NCI-H187 (cell line): ENCODE measurements at places on chromosomes 2 and 18.

- DNase-seq: no peak
These were observed 3.2 kb downstream of the FARSB start for GRCh38 chr2:222652491-222653255.

DNA sequence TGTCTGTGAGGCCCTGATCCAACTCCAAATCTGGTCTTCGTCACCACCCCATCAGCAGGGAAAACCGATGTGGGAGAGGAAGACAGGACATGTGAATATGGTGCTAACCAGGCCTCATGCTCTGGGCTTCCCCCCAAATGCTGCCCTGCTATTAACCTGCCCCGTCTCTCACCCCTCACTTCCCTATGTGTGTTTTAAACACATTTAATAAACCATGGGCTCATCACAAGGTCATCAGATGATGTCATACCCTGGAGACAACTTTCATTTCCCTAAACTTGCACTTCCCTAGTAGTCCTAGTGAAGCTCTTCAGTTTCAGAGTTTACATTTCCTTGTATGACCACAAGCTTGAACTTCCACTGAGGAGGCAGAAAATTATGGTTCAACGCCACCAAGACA lies 49.9 kb downstream of the CD8B2 start:
- DNase-seq: no peak

DNA sequence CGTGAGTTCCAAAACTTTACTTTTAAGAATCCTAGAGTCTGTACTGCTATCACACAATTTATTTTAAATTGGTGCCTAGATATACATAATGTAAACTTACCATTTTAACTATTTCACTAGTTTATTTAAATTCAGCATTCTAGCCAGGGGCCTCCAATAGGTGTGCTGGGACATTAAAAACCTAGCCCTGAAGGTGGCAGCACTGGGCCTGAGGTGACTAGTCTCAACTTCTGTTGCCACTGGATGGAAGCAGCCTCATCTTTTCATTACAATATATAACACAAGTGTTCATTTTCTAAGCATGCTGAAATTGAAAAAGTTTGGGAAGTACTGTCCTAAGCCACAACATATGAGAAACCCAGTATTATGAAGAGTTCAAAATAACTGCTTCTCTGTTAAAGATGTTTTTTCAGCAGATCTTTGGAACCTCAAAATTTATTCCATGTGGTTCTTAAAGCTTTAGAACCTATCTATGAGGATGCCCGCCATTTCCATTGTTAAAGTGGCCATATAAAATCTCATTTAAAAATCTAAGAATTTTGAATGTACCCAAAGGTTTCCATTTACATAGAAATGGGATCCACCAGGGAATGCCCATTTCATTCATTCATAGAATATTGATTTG lies 2.9 kb upstream of the RBBP8 start:
- DNase-seq: peak; percentile 16

GRCh38 chr2:199471443-199472057 lies 13.8 kb upstream of the SATB2 start:
- DNase-seq: no peak

DNA sequence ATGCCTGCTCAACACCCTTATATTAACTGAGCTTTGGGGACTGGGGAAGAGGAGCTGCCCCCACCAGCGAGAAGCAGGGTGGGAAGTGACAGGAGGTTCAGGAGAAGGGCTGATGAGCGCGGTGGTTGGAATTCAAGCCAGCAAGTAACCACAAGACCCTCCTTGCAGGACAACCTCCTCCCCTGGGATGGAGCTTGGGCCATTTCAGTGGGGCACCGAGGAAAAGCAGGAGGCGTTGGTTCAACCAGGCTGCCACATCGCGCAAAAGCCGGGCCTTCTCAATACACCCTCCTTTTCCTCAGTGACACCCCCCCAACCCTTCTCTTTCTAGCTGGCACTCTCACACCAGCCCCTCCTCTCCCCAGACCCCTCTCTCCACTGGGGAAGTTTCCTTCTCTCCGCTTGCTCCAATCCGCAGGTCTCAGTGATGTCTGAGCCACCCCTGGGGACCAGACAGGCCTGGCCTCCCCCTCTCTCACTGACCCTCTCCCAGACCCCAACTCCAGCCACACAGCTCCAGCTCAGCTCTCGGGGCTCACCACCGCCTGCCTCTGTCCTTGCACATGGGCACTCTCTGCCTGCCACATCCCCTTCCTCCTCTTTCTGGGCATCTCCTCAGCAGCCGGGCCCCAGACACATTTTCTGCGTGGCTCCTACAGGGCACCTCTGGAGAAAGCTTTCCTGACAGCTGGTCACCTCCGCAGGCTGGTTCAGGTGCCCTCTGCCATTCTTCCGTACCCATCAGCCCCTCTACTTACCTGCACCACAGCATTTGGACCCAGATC lies 44.5 kb downstream of the KCNF1 start:
- DNase-seq: no peak

DNA sequence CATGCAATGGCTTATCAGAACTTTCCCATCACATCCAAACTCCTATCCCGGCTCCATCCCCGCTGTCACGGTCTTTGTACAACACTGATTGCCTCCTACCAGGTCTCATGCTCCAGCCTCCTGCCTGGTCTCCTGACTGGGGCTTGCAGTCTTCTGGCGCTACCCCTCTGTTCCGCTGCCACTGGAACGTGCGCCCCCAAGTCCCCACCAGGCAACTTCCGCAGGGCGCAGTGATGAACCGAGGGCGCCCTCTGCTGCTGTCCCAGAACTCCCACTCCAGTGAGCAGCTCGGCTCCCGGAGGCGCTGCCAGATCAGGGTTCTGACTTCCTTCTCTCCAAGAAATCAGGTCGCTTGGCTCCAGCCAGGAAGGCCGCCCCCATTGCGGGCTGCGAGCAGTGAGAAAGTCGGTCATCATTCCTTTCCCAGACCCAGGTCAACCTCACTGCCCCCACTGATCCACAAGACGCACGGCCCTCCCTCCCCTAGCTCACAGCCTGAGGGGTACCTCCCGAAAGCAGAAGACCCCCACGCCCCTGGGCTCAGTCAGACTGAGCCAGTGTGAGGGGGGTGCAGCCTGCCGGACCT lies 43.9 kb upstream of the RAB11FIP5 start:
- no peak for DNase-seq

DNA sequence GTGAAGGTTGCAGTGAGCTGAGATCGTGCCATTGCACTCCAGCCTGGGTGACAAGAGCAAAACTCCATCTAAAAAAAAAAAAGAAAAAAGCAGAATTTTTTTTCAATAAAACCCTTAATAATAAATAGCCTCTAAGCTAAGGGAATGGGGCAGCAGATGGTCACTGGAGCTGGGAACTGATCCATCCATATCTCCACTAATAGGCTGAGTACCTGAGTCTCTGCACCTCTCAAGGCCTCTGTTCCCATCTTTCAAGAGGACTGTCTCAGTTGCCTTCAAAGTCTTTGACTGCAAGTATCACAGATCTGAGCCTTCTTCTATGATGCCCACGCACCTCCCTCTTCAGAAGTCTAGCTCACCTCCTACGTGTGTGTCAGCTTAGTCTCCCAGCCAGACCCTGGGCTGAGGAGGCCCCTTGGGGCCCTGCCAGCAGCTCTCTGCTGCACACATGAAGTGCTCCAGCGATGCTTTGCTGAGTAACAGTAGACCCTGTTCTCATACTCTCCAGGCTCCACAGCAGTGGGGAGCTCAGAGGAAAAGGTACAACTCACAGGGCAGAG lies 32.9 kb downstream of the ST8SIA5 start:
- no peak for DNase-seq

DNA sequence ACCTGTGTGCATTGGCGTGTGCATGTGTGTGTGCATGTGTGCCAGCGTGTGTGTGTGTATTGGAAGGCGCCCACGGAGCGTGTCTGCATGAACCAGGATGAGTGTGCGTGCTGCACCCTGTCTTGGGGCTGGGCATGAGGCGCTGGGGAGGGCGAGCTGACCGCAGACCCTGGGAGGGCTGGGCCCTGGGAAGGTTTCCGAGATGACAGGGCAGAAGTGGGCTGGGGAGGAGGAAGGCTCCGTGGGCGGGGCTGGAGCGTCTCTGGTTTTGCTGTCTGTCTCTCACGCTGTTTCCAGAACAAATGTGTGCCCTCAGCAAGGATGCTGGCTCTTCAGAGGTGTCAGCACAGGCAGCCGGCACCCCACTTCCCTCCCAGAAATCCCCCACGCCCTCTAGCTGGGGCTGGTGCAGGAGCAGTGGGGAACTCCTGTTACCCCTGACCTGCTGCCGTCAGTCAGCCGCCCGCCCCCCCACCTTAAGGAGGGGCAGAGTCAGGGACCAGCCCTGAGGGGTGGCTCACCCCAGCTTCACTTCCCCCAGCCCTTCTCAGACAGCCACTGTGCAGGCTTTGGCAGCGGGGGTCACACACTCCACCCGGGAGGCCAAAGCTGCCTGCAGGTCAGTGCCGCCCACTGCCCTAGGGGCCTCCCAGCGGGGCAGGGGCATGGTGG lies at the start of gene GPR35:
GPR35 (plus strand) TSS at position 531 of the 672 bp plus-strand sequence. CDS start 4,473 bp downstream, outside the sequence.
- no peak for DNase-seq

- DNase-seq: no peak
These were observed 210.0 kb downstream of the RBM43 start for GRCh38 chr2:151051574-151052220.

GRCh38 chr18:73235921-73236320 lies 368.1 kb upstream of the NETO1 start:
- DNase-seq: no peak

GRCh38 chr2:57669570-57669969 lies 377.0 kb upstream of the VRK2 start:
- no peak for DNase-seq

- DNase-seq: no peak
These were observed 237.6 kb downstream of the ALPK2 start for GRCh38 chr18:58391231-58391825.

DNA sequence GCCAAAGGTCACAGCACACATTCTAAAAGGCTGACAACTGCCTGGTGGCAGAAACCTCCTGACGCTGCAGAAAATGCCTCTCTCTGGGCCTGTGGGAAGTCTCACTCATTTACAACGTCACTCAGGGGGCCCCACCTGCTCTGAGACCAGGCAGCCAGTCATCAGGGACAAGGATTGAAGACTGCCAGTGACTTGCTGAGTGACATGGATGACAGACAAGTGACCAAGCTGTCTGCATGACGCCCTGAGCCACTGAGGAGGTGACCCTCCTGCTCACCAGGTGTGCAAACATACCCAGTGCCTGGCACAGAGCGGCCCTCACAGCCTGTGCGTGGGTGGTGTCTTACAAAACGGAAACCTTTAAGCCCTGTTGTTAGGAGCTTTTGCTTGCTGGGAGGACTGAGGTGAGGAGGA lies 392.4 kb downstream of the TNS1 start:
- DNase-seq: peak; percentile 36

DNA sequence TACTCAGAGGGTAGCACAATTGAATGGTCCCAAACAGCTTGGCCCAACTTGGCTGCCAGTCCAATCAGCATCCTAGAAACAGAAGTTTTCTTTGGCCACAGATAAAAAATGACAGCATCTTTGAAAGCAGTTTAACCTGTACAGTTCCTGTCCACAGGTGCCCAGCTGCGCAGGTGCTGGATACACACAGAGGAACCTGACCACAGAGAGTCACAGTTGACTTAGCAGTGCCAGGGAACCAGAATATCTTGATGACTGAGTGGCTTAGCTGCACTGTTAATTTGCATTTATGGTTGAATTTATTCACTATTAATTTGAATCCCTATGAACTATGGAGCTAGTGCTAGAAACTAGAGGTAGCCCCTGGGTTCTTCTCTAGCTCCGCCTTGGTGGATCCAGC lies 93.7 kb downstream of the TPGS2 start:
- DNase-seq: no peak

GRCh38 chr2:237876061-237876526 lies 16.7 kb downstream of the RAMP1 start:
- no peak for DNase-seq

DNA sequence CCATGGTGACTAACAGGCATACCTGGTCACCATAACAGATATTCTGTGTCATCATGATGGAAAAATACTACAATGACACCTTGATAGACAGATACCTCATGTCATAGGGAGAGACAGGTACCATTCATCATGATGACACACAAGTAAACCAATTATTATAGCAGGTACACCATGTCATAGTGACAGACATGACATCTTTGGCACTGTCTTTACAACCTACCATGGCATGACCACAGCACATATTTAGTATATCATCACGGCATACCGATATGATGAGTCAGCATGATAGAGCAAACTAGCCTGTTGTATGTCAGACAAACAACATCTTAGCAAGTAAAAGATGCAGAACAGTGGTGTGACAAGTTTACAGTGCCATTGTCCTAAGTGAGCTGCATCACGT lies 101.3 kb upstream of the KLHL29 start:
- DNase-seq: no peak

DNA sequence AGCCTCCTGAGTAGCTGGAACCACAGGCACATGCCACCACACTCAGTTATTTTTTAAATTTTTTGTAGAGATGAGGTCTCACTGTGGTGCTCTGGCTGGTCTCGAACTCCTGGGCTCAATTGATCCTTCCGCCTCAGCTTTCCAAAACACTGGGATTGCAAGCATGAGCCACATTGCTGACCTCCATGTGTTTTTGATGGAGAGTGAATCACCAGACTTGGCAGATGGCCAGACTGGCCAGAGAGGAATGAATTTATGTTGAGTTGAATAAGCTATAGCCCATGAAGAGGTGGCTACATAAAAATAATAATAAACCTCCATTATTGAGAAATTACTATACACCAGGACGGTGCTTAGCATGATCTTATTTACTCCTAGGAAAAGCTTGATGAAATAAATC lies 91.5 kb downstream of the MREG start:
- DNase-seq: no peak

- DNase-seq: no peak
These were observed 87.2 kb upstream of the POU3F3 start for GRCh38 chr2:104766683-104767082.

- DNase-seq: no peak
These were observed 17.1 kb upstream of the AAK1 start for GRCh38 chr2:69660637-69661036.

GRCh38 chr2:238925281-238925680 lies 77.4 kb downstream of the TWIST2 start:
- DNase-seq: no peak

GRCh38 chr2:133498662-133499585 lies 69.3 kb downstream of the NCKAP5 start:
- no peak for DNase-seq

GRCh38 chr2:194705398-194705797 lies 951.6 kb upstream of the SLC39A10 start:
- no peak for DNase-seq

DNA sequence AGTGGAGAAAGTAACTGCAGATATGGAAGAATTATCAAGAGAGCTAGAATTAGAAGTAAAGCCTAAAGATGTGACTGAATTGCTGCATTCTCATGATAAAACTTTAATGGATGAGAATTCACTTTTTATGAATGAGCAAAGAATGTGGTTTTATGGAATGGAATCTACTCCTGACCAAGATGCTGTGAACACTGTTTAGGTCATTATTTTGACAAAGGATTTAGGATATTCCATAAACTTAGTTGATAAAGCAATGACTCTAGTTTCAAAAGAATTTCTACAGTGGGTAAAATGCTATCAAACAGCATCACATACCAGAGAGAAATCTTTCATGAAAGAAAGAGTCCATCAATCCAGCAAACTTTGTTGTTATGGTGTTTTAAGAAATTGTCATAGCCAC lies 1317.7 kb upstream of the ACVR2A start:
- DNase-seq: no peak

GRCh38 chr2:112566104-112566503 lies 18.3 kb upstream of the CHCHD5 start:
- no peak for DNase-seq

GRCh38 chr2:233221378-233222063 lies 30.0 kb upstream of the ATG16L1 start:
- no peak for DNase-seq
